Neural crest cell (in vitro differentiated cells): ENCODE measurements at places on chromosomes 3 and 15.
A peak's percentile ranks its signal among the peaks of the same experiment; 100 is the strongest.

DNA sequence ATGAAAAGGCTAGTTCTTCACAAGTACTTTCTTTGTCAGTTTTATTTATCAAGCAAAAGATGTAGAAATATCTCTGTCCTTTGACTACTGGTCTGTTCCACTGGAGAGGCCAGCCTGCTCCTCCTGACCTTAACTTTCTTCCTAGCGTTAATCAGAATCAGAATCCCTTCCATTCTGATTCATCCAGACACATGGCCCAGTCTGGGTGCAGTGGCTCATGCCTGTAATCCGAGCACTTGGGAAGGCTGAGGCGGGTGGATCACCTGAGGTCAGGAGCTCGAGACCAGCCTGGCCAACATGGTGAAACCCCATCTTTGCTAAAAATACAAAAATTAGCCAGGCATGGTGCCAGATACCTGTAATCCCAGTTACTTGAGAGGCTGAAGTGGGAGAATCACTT lies 32.0 kb upstream of the MANF start:
- DNase-seq = no peak

GRCh38 chr3:16359331-16359730 lies 94.3 kb downstream of the OXNAD1 start:
- DNase-seq = no peak

DNA sequence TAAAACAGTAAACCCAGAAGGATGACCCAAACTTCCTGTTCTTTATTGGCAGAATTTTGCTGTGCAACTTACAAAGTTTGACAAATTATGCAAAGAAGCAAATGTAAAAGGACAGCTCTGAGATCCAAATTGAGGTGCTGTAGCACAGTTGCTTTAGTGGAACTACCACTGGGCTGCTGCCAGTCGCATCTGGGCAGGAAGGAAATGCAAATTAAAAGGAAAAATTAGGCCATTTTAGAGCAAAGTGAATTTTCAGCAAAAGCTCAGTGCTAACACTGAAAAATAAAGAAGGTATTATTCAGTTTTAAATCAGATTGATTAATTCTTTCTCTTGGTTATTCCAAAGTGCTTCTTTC lies 104.5 kb downstream of the ZMAT3 start:
- no peak for DNase-seq

GRCh38 chr3:76300746-76301145 lies 515.4 kb upstream of the ZNF717 start:
- DNase-seq = no peak

GRCh38 chr3:7249493-7250076 lies 388.7 kb downstream of the GRM7 start:
- no peak for DNase-seq

GRCh38 chr15:68177742-68178141 lies 27.4 kb downstream of the CALML4 start:
- DNase-seq = no peak

DNA sequence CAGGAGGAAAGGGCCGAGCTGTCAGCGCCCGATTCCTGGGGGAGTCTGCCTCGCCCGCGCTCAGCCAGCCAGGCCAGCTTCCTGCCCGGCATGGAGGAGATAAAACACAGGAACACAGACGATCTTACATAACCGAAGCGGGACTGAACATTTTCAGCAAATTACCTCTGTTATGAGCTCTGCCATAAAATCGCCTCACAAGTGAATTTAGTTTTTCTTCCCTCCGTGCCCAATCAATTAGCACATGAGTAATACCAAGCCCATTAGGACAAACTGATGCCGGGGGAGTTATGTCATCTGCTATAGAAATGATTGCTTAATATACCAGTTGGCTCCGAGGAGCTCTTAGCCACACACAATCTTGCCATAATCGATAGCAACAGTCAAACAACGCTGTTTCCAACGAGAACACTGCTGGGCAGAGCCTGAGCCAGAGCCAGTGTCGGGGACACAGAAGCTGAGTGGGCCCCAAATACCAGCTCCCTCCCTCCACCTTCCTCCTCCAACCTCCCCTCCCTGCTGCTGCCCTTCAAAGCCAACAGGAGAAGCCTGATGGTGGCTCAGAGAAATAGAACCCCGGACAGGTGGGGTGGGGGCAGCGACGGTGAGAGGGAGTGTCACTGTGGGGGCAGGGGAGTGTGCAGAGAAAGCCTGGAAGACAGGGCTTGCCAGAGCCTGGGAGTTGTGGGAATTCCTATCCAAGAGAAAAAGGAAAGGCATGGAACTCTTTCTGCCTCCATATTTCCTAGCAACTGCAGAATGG lies 279.4 kb upstream of the TLE3 start:
- no peak for DNase-seq

GRCh38 chr15:92780843-92781242 lies 119.3 kb upstream of the CHD2 start:
- no peak for DNase-seq

GRCh38 chr15:56236197-56236596 lies 7.5 kb downstream of the RFX7 start:
- DNase-seq = no peak

DNA sequence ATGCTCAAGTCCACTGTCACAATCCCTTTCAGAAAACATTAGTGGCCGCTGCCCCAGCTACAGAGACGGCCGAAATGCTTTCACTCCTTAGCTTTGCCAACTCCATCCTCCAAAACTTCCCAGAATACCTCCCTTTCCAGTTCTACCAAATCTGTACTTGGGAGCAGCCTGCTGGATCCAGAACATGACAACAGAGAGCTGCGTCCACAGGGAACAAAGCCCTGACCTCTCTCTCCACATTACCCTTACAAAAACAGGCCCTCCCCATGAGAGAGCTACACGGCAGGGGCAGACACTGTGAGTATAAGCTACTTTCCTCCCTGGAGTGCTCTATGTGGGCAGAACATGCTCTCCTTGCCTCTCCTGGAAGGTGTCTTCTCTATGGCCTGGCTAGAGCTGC lies 6.3 kb downstream of the RBM15B start:
- no peak for DNase-seq

DNA sequence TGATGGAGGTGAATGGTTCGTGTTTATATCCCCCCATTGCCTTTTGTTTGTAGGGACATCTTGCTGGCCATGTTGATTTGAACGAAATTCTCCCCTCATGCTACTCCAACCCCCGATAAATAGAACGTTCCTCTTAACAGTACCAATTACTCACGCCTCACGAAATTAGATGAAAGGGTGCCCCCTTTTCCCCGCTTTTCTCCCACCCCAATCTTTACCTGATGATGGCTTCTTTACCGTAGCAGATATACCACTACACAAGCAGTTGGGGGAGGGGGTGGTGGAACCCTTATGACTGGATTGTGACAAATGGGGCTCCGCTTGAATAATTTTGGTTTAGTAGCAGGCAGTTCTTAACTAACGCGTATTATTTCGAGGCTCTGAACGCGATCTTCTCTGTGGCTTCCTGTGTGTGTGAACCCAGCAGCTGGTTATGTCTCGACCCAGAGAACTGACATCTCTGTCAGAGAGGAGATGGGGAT lies 1.1 kb downstream of the PIAS1 start:
- DNase-seq = no peak

DNA sequence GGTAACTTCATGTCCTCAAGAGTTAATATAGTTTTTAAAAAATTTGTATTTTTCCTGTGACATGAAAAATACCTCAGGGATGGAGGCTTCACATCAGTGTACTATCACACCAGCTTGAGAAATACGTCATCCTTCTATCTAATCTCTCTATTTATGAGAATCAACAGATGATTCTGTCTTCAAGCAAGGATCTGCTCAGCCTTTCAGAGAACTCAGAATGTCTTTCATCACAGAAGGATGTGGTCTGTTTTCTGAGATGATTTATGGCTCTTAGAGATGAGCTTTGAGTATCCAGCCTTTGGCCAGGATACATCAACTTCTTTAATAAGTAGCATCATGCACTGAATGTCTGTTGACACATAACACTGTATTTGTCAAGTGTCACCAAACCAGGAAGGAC lies 193.9 kb downstream of the DTWD1 start:
- no peak for DNase-seq

- no peak for DNase-seq
Observed at GRCh38 chr15:39588531-39589192, 7.8 kb downstream of the THBS1 start.

DNA sequence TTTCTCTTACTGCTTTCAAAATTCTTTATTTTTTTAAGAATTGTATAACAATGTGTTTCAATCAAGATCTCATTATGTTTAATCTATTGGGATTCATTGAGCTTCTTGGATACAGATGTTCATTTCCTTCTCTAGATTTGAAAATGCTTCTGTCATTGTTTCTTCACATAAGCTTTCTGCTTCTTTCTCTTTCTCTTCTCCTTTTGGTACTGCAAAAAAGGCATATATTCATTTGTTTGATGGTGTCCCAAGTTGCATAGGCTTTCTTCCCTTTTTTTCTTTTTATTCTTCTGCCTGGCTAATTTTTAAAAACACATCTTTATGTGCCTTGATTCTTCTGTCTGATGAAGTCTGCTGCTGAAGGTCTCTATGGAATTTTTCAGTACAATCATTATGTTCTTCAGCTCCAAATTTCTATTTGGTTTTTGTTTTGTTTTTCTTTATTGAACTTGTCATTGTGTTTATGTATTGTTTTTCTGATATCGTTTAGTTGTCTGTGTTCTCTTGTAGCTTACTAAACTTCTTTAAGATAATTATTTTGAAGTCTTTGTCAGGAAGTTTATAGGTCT lies 88.9 kb downstream of the DTWD1 start:
- no peak for DNase-seq

DNA sequence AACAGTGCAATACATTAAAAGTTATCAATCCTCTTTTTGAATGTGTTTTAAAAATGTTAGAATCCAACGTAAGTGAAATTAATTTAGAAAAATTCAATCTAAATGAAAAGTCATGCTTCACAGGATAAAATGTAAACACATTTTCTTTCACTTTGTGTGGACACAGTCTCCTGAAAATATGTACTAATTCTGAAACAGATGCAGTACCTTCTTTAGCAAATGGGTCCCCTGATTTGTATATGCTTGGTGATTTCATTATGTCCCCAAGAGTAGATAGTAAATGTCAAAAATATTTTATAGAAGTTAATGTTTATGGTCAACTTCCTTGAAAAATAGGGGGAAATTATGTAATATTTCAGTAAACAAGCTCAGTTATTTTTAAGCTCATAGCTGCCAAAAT lies 28.9 kb downstream of the FOXP1 start:
- no peak for DNase-seq

DNA sequence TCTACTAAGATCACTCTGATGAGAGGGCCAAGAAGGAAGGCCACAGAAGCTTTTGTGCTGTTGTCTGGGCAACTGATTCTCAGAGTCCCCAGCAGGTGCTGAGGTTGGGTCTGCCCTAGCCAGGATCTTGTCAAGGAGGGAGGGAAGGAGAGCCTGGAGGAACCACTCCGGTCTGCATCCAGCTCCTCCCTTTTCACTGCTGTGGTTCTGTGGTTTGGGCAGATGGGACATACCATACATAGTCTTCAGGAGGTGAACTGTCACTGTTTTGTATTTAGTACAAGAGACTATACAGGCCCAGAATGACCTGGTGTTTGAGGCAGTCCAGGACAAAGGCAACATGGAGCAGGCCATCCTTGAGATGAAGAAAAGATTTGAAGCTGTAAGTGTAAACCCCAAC lies 21.9 kb downstream of the C3orf62 start:
- no peak for DNase-seq

DNA sequence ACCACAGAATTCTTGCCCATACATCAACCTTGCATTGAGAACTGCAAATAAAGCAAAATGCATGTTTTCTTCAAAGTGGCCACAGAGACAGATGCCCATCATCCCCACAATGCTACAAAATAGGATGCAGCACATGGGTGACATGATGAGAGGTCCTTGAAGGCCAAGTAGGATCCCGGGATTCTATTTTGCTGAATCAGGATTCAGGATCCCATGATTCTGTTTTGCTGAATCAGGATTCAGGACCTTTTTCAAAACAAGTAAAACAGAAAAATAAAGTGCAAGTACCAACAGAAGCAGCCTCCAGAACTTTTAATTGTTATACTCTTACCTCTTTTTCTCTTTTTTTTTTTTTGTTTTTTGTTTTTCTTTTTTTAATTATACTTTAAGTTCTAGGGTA lies 242.1 kb upstream of the NR2E3 start:
- DNase-seq = no peak

DNA sequence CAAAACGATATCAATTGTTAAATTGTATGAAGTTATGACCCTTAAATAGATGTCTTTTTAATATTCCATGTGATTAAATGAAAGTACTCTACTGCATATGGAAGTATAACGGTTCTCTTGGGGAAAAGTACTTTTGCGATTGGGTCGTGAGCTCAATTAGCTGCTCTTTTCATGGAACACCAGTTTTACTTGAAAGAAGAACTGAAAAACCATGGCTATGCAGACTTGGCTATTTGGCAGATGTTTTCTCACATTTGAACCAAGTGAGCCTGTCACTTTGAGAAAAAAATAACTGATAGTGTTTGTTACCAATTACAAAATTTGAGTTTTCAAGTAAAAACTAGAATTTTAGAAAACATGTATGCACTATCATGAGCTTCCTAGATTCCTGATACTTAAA lies 5.9 kb upstream of the INAFM2 start:
- DNase-seq = no peak

- peak; percentile 39 for DNase-seq
Observed at GRCh38 chr15:70466895-70467529, 296.3 kb downstream of the UACA start.

GRCh38 chr15:40357246-40357645 lies 773 bp upstream of the DISP2 start:
- DNase-seq = no peak

- no peak for DNase-seq
Observed at GRCh38 chr3:73516631-73517030, 108.1 kb downstream of the PDZRN3 start.

- DNase-seq = no peak
Observed at GRCh38 chr3:73572368-73572767, 52.4 kb downstream of the PDZRN3 start.

GRCh38 chr3:98776140-98776493 lies 13.0 kb downstream of the ST3GAL6 start:
- DNase-seq = no peak

GRCh38 chr15:89441295-89441812 lies 55.0 kb downstream of the RHCG start:
- DNase-seq = no peak

- DNase-seq = no peak
Observed at GRCh38 chr3:62554264-62554799, 181.0 kb upstream of the FEZF2 start.

- no peak for DNase-seq
Observed at GRCh38 chr3:71512544-71512943, 71.0 kb downstream of the FOXP1 start.

DNA sequence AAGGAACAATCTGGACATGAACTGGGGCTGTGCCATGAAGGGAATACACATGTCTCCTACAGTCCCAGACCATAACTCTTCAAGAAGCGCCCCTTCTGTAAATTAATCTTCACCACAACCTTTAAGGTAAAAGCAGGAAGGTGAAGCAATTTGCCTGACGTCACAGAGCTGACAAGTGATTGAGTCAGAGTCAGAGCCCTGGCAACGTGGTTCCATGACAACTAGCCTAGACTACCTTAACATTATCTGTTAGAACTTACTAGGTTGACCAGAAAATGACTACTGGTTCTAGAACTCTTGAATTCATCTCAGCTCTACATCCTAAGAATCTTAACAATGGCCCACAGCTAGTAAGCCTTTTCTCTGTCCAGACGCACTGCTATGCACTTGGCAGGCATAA lies 124.6 kb downstream of the NTRK3 start:
- DNase-seq = no peak
